Activated CD4-positive, alpha-beta memory T cell treated with anti-CD3 and anti-CD28 coated beads, Interleukin-2, amount 10 ng/mL, durations not matched to agents 7 days and 5 days (primary cell): ENCODE measurements at places on chromosomes 6 and 20. TPM values are rescaled to one million over a fixed set of nuclear protein-coding genes. Genes with fewer than 3 reads are reported as not detected.

DNA sequence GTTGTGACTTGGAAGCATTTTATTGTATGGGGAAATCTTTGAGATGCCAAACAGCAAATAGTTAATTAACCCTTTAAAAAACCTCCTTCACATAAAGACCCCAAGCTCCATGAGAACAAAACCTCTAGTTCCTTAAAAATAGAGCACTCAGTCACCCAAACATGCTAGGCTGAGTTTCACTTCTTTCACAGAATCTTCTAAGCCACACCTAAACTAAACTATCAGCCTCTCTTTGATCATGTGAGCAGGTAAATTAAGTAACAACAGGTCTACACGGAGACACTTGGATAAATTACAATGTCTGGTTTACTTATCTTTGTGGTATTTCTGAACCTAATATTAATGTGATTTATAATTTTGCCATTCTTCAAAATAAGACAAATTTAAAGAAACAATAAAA is 205.2 kb upstream of the MARCKS start:
- DNase-seq = no peak

DNA sequence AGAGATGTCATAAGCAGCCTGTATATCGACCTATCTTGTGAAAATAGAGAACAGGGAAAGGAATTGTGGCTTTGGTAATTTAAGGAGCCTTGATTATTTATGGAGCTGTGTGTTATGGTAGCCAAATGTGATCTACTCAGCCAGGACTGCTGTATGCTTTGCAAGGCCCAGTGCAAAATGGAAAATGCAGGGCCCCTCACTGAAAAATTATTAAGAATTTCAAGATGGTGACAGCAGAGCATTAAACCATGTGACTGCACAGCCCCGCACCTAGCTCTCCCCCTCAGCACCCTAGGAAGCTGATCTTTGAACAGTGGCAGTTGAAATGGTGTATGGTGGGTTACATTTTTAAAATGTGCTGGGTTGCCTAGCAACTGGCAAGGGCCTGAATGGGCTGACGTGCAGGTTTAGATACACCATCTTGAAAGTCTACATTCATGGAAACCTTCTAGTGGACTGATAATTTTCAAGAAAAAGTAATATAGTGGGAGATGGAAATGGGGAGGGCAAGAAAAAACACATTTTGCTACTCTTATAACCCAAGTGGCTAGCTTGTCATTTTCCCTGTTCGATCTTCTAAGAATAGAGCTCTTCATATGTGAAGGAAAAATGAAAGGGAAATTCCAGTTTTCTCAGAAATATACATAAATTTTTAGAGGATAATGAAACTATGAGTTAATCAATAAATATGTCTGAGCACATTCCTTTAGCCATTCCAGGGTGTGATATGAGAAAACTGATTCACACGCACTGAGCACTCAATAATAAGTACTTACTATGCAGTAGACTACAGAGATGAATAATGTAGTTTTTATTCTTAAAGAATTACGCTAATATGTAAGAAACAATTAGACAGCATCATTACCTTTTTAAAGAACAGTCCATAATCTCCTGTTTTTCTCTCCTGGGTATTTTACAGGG is 208.0 kb downstream of the ARHGAP18 start:
- DNase-seq = no peak

GRCh38 chr20:12815231-12815768 is 193.5 kb upstream of the SPTLC3 start:
- DNase-seq = no peak

SAYSD1 gene
- 11.0 TPM for total RNA-seq

- DNase-seq = no peak
These were observed 3.9 kb upstream of the LTV1 start for GRCh38 chr6:143839196-143839595.

RREB1 gene
- total RNA-seq = 26.5 TPM

EMILIN3 gene
- total RNA-seq = not detected

DNA sequence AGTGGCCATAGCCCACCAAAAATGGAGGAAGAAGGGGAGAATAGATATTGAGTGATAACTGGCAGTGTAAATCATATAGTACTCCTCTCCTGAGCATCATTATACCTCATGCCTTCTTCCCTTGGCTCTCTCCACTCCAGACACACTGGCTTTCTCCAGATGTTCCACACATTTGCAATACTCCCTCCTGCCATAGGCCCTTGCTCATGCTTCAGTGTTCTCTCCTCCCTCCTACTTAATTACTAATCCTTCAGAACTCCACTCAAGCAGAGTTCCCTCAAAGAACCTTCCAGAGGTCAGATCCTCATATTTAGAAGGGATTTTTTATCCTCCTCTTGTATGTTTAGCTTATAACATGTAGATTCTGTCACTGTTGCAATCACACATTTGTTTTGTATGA is 279.5 kb upstream of the SUPT3H start:
- peak; percentile 1 for DNase-seq

- no peak for DNase-seq
These were observed 7.9 kb downstream of the CNKSR3 start for GRCh38 chr6:154502553-154502952.

- DNase-seq = no peak
These were observed 400.8 kb downstream of the CDH26 start for GRCh38 chr20:60359010-60359409.
